ENCODE measurements at places on chromosomes 7 and 10.

- DNase-seq, result no peak
Observed at GRCh38 chr7:93202594-93203250, 23.5 kb downstream of the HEPACAM2 start.

DNA sequence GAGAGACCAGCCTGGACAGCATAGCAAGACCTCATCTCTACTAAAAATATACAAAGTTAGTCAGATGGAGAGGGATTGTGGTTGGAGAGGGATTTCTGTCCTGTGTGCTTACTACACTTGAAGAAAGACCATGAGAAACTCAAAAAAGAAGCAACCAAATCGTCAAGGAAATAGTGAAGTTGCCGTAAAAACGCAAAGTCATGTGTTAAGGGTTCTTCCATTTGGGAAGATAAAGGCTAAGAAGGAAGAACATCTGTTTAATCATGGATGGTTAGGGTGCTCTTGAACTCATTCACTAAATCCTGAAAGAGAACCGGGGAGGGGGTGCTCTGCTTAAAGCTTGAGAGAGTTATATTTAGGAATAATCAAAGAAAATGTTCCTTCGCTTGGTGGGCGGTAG, 59.8 kb upstream of the KDM7A start:
- DNase-seq, result no peak

DNA sequence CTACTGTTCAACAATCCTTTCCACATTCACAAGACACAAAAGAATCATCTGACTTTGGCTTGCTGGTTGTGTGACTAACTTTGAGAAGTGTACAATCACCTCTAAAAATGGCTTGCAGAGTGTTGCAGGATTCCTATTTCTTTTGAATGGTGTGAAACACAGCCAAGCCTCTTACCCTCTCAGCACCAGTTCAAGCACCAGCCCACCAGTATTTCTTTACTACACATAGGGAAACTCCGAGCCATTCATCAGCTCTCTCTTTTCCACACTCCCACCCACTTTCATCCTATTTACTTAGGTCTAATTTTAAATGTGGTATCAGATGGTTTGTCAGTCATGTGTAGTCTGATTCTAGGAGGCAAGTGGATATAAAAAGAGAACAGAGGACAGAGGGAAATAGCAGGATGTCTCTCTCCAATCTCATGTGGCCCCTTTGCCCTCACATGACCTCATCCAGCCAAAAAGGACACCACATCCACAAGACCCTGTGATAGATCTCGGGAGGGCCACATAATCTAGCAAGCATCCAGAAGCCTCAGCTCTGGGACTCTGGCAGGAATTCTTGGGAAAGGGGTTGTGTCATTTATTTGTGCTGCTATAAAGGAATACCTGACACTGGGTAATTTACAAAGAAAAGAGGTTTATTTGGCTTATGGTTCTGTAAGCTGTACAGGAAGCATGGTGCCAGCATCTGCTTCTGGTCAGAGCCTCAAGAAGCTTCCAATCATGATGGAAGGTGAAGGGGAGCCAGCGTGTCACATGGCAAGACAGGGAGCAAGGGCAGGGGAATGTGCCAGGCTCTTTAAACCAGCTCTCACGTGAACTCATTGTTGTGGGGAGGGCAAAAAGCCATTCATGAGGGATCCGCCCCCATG, 66.8 kb upstream of the NEBL start:
- DNase-seq, result no peak

DNA sequence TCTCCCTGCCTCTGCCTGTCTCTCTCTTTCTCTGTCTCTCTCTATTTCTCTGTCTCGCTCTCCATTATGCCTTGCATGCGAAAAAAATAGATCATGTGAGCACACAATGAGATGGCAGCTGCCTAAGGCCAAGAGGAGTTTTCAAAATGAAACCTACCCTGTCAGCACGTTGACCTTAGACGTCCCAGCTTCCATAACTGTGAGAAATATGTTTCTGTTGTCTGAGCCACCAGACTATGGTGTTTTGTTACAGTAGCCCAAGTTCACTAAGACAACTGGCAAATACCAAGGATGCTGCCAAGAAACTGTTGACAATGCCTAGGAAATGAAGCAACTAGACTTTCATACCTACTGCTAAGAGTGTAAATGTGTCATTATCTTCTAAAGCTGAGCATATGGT, 70.6 kb upstream of the PLXDC2 start:
- DNase-seq, result no peak

DNA sequence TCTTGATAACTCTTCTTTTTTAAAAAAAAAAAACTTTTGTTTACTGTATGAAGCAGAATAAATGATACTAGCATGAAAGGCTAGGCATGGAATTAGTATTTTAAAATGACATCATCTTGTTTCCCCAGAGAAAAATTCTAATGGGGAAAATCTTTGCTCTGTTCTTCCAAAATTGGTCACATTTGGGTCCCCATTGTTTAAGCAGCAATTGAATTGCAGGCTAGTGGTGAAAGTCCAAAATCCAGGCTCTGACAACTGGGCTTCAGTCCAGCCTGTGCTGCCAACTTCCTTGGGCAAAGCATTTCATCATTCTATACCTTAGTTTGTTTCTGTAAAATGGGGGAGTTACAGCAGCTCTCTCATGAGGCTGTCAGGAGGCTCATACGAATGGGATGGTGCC, 726.4 kb downstream of the KCNMA1 start:
- no peak for DNase-seq

DNA sequence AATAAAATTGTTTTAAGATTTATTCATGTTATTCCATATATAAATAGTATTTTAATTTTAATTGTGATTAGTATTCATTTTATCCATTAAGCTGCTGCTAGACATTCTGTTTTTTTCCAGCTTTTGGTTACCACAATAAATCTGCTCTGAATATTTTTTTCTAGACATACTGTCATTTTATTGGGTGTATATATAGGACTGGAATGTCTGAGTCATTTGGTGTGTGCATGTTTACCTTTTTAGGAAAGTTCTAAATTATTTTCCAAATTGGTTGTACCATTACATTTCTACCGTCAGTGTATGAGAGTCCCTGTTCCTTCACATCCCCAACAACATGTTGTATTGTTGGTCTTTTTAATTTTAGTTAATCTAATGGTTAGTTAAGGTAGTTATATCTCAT, 1138.1 kb downstream of the REEP3 start:
- DNase-seq, result no peak

DNA sequence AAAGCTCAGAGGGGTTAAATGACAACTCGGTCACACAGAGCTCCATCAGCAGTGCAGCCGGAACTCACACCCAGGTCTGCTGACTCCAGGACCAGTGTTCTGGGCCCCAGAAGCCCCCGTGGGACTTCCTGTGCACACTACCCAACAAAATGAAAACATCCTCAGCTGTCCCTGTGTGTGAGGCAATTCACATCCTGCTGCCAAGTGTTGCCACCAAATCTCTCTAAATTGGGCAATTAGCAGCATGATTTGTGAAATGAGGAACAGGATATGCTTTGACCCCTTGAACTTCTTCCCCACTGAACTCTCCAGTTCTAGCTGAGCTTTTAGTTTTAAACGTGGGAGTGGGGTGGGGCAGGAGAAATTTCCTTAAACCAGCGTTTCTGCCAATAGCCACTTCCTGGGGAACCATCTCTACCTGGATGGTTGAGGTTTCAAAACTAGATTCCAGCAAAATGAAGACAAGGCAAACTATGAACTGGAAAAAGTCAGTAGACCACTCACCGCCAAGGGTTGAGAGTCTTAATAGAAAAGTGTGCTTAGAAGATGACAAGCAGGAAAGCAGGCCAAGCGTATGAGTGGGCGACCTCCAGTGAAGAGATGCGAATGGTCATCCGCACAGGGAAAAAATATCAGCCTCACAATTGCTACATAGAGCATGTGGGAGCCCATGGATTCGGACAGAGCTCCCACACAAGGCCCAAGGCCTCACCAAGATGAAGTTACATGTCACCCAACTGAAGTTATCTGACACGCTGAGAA, 51.9 kb upstream of the CHST15 start:
- DNase-seq, result peak; percentile 98

GRCh38 chr10:3635697-3636096, 149.3 kb downstream of the KLF6 start:
- DNase-seq, result no peak

DNA sequence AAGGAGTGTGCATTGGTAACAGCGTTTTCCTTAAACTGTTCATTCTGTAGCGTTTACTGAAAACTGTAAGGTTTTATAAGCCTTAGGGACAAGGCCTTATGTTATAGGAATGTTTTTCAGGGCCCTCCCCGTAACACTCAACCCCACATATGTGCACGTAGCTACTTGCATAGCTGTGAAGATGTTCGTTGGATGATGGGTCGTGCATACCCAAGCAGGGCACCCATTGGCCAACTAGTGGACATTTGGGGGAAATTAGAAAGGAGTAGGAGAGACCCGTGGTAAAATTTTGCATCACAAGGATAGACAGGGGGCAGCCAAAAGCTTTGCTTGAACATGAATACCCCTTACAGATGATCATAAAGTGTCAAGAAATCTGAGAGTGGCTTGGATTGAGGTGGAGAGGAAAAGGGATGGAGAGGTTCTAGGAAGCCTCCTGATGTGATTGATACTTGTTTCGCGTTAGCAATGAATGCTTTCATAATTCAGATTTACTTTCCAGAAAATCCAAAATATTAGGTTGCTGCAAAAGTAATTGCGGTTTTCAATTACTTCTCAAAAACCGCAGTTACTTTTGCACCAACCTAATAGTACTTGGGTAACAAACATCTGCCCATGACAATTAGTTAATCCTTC, 878 bp downstream of the SEC61A2 start:
- peak; percentile 86 for DNase-seq

DNA sequence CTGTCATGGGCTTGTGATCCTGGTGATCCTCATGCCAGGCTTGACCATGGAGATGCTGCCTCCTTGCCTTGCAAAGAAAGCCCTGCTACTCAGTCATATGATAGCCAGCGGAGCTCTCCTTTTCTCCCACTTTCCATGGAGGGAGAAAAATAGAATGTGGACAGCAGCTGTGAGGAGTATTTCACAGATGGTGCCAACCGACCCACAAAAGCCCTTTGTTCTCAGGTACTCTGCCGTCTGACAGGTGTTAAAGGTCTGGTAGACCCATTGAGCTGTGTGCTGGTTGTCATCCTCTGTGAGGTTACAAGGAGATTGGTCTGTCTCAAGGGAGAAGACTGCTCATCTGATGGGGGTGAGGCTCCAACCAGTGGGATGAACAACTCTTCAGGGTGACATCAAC, 29.5 kb upstream of the COBL start:
- DNase-seq, result no peak

- DNase-seq, result no peak
Observed at GRCh38 chr10:29886299-29886698, 173.1 kb downstream of the JCAD start.

DNA sequence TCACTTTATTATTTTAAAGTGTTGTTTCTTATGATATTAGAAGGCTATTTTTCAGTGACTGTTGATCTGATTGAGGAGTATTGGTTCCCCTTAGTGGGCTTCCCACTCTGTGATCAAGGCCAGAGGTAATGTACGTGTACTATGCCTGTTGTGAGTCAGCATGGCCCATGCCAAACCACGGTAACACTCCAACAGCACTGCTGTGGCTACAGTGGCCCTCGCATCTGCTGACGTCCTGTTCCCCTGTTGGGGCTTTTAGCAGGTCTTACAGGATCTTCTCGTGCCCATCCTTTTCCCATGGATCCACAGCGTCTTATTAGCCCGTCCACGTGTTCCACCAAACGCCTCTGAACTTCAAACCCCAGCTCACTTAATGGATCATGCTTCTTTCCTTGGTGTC, 964.6 kb upstream of the CELF2 start:
- DNase-seq, result no peak

DNA sequence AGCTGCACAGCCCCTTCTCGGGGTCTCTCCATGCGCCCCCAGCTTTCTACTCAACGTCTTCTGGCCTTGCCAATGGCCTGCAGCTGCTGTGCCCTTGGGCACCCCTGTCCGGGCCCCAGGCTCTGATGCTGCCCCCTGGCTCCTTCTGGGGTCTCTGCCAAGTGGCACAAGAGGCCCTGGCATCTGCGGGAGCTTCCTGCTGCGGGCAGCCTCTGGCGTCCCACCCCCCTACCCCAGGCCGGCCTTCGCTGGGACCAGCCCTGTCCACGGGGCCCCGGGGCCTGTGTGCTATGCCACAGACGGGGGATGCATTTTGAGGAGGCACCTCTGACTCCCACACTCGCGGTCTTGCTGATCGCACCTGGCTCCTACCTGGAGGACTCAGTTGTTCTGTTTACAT, 2.3 kb downstream of the VENTX start:
- no peak for DNase-seq

GRCh38 chr10:129849853-129850252, 114.2 kb downstream of the EBF3 start:
- DNase-seq, result no peak

DNA sequence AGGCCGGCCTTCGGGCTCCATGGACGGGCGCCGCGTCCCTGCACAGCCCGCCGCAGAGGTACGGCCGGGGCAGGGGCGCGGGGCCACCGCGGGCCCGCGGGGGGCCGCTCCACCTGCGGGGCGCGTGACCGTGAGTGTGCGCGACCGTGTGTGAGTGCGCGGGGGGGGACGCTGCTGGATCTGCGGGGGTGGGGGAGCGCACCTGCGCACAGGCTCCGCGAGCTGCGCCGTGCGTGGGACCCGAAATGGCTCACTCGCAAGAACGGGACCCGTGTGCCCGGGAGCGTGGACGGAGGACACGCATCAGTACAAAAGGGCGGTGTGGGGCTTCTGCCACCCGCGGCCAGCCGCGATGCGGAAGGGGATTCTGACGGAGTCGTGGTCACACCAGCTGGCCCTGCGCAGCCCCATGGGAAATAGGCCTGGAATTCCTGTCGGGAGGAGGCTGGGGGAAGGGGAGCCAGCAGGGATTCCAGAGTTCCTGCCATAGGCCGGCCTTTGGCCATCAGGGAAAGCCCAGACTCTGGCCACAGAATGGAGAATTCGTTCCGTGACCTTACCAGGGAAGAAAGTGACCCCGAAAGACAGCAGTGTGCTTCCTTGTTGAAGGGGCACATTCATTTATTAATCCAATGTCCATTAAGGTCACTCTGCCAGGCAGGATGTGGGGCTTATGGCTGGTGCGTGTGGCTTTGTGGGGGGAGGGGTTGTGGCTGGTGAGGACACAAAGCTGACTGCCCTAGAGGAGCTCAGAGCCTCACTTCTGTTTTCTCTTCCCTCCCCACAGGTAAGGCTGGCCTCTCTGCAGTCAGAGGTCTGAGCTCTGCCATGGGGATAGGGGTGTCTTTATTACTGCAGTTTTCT, 494 bp downstream of the REPIN1 start:
- no peak for DNase-seq

DNA sequence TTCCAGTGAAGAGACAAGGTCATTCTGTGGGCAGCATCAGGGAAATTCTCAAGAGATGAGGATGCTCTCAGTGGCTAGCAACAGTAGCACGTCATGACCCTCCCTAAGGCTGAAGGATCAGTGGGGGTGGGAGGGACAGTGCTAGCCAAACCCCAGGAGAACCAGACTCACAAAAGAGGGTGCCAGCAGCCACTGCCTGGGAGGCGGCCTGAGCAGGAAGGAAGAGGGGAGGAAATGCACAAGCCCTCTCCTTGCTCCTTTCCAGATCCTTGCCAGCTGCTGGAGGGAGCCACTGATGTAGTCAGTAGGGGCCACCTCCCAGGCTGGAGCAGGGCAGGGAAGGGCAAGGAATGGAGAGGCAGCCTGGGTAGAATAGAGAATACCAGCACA, 302.7 kb downstream of the RPS24 start:
- DNase-seq, result no peak

GRCh38 chr10:43599333-43599732, 6.9 kb upstream of the ZNF485 start:
- DNase-seq, result no peak

- no peak for DNase-seq
Observed at GRCh38 chr7:74180866-74181265, 6.7 kb downstream of the EIF4H start.

All from Kasumi-1 (cell line).